Activated CD8-positive, alpha-beta memory T cell treated with anti-CD3 and anti-CD28 coated beads for 1 hour (primary cell): ENCODE measurements at places on chromosomes 2 and 18.

DNA sequence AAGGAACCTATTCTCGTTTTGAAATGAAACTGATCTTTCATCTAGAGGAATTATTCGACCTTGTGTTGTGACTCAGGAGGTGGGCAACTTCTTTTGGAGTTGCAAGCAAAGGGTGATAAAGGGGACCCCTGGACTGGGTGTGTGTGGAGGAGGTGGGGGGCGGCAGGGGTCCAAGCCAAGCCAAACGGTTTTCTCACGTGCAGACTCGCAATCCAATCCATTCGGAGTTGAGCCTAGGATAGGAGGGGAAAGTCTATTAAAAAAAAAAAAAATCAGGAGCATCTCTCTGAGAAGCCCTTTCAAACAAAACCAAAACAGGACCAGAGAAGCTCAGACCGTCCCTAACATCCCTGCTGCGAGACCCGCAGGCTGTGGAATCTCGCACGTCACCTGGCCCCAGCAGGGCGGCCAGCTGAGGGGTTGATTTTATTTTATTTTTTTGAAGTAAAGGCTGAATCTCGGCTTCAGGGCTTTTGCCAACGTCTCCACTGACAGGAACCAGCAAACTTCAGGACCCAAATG is 3.7 kb upstream of the ZEB2 start:
- no peak for DNase-seq

GRCh38 chr2:21396252-21396651 is 272.5 kb downstream of the TDRD15 start:
- no peak for DNase-seq

GRCh38 chr18:10398571-10398970 is 55.9 kb upstream of the APCDD1 start:
- no peak for DNase-seq

- DNase-seq, result no peak
Measured at GRCh38 chr18:6921571-6921970, 192.1 kb downstream of the ARHGAP28 start.

- no peak for DNase-seq
Measured at GRCh38 chr2:20576598-20577115, 74.2 kb downstream of the HS1BP3 start.

- DNase-seq, result no peak
Measured at GRCh38 chr2:186422226-186422625, 63.8 kb upstream of the ZC3H15 start.

GRCh38 chr2:217794133-217794986 is 208.4 kb downstream of the TNS1 start:
- no peak for DNase-seq

GRCh38 chr2:217878915-217879590 is 123.7 kb downstream of the TNS1 start:
- no peak for DNase-seq

GRCh38 chr2:58896638-58897037 is 655.5 kb upstream of the FANCL start:
- no peak for DNase-seq

DNA sequence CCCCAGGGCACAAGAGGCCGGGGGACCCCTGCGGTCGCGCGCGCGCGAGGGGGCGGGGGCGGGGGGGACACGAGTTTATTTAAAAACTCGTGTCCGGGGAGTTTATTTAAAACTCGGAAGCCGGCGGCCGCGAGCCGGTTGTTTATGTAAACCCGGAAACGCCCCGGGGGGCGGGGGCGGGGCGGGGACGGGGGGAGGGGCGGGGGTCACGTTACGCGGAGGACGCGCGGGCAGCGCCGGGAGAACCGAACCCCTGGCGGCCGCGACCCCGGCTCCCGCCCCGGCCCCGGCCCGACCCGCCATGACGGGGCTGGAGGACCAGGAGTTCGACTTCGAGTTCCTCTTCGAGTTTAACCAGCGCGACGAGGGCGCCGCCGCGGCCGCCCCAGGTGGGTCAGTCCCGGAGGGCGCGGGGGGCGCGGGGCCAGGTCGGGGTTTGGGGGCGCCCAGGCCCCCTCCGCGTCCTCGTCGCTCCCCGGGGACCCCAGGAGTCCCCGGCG is 4.4 kb downstream of the NFATC1 start:
- no peak for DNase-seq

DNA sequence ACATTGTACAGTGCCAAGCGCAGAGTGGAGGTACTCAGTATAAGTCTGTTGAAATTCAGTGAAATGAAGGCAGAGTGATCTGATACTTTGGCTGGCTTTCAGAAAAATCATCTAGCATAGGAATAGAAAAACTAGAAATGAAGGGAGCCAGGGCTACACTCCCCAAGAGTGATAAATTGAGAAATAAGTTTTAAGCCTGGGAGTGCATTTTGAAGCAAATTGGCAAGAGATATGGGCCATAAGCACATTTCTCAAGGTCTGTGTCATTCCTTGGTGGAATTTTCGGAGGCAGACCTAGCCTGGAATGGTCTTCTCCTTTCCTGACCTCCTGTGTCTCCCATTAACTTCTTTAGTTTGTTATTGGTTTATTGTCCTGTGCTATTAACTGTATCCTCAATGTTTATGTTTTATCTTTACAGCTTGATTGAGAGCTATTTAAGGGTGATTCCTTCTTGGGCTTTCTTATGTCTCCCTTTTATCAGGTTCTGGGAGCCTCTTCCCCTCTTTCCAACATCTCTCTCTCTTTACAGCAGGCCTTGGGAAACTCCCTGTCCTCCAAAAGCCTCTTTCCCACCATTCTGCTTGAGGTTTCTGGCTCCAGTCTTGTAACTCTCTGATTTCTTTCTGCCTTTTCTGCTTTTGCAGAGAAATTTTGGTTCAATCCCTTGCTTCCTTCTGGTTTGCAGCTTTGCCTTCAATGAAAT is 649.5 kb downstream of the SLC4A3 start:
- DNase-seq, result no peak

GRCh38 chr2:61421611-61422010 is 49.3 kb downstream of the USP34 start:
- DNase-seq, result no peak

DNA sequence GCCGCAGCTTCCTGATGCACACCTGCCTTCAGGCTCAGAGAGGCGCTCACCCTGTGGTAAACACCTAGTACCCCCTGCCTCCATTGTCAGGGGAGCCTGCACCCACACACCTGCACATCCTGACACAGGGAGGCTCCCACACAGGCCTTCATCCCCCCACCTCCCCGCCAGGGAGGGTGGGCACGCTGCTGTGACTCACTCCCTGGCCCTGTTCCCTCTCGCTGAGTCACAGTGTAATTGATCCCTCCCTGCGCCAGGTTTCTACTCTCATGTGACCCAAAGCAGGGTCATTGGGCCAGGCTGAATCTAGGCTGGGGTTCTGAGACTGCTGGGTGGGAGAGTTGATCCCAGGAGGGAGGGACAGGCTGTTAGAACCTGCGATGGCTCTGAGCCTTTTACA is 8.5 kb upstream of the CELF4 start:
- DNase-seq, result no peak

DNA sequence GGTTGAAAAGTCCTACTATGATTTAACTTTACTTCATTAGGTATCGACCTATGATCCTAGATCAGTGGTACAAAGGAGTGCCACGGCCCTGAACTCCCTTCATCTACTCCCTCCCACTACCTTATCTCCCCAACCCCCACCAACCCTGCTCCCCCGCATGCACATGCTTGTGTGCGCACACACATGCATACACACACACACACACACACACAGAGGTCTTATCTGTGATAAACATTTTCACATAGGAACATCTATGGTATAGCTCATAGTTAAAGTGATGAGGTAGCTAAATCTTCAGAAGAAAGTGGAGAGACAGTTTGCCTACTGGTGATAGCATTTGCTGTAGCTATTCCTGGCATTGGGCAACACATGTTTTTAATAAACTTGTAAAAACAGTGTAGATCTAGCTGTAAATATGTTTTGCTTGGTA is 471.3 kb downstream of the ZEB2 start:
- no peak for DNase-seq

DNA sequence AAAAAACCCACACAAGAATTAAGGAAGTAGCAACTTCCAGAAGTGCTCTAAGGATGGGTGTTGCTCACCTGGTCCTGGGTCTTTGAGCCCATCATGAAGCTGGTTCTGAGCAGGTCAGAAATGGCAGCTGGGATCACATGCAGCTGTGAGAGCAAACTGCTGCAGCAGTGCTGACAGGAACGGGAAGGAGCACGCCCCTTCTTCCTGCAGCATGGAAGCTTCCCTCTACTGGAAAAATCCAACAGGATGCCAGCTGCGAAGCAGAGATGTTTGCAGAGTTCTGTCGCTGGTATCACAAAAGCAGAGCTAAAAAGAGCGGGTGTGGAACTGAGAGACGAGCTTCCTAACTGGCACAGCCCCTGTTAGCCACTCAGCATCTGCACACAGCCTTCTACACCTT is 33.7 kb downstream of the EIF4E2 start:
- DNase-seq, result no peak

DNA sequence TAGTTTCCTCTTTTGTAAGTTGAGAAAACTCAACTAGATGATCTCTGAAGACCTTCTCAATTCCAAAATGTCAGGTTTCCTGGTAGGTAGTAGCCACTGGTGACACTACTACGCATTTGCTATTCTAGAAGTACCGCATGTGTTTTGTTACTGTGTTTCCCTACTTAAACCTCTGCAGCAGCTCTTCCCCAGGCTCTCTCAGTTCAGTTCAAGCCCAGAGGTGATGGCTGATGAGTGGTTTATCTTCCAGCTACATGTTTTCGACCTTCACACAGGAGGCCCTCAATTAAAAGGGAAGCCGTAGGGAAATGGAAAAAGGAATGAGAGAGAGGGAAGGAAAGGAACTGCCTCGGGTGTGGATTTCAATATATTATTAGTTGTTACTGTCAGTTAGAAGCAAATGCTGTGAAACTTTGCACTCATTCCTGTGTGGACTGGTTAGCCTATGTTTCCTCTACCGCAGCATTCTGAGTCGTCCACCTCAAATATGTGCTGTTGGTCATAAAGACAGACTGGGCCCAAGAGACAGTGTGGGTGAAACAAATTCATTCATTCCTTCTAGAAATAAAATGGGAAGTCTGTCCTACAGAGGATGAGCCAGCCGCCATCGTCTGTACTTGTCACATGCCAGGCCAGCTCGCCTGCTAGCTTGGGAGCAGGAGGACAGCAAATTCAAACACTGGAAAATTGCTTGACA is 455.2 kb upstream of the RAB12 start:
- DNase-seq, result no peak

DNA sequence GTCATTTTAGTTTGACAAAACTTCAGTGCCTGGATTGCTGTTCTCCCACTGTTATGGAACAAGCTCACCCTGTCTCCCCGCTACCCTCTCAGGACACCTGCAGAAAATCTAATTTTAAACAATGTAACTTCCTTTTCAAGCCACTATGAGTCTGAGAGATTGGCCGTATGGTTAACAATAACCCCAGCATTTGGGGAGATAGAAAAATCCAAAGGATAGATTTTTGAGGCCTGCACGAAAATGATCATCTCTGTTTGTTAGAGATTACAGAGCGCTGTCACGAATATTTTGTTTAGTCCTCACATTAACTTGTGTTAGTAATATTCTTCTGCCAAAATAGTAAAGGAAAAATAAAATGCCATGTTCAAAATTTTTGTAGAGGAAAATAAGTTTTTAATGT is 24.7 kb downstream of the CAB39 start:
- no peak for DNase-seq

GRCh38 chr2:145777297-145777696 is 1257.4 kb upstream of the ZEB2 start:
- no peak for DNase-seq

- DNase-seq, result no peak
Measured at GRCh38 chr2:227461811-227462461, 10.0 kb upstream of the AGFG1 start.

- no peak for DNase-seq
Measured at GRCh38 chr2:222903234-222904220, 42.7 kb downstream of the ACSL3 start.

DNA sequence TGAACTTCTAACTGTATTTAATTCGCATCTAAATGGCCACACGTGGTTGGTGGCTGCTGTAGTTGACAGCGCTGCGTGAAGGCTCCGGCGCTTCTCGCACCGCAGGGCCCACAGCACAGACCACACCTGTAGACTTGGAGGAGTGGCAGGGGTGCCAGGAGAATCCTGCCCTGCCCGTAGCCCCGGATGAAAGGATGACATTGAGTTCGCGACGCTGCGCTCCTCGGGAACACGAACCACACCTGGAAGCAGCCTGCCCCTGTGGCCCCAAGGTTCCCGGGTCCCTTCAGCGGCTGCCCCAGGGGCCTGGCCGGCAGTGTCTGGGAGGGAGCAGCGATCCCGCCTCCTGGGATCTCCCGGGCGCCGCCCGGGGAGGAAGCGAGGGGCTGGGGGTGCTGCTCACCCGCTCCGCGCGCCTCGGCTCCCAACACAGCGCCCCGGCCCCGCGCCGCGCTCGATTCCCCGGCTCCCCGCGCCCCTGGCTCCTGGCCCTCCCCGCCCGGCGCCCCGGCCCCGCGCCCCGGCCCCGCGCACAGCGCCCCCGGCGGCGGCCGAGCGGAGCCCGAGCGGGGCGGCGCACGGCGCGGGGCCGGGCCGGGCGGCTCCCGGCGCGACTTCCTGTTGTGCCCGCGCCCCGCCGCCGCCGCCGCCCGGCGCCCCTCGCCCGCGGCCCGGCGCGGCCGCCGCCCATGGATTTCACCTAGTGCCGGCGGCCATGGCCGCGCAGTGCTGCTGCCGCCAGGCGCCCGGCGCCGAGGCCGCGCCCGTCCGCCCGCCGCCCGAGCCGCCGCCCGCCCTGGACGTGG is at the start of gene RNPEPL1:
Gene RNPEPL1 (plus strand): TSS at position 613 of the 806 bp plus-strand sequence. CDS start 103 bp downstream, at position 716.
- DNase-seq, result no peak

DNA sequence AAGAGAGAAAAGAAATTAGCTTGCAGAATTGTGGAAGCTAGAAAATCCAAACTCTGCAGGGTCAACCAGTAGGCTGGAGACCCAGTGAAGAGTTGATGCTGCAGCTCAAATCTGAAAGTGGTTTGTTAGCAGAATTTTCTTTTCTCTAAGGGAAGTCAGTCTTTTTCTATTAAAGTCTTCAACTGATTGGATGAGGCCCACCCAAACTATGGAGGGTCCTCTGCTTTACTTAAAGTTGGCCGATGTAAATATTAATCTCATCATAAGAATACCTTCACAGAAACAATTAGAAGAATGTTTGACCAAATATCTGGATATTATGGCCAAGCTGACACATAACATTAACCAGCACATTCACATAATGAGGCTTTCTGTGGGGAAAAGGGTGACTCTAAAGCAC is 73.7 kb downstream of the FTCDNL1 start:
- no peak for DNase-seq

GRCh38 chr2:224885836-224886547 is 156.3 kb downstream of the DOCK10 start:
- no peak for DNase-seq

DNA sequence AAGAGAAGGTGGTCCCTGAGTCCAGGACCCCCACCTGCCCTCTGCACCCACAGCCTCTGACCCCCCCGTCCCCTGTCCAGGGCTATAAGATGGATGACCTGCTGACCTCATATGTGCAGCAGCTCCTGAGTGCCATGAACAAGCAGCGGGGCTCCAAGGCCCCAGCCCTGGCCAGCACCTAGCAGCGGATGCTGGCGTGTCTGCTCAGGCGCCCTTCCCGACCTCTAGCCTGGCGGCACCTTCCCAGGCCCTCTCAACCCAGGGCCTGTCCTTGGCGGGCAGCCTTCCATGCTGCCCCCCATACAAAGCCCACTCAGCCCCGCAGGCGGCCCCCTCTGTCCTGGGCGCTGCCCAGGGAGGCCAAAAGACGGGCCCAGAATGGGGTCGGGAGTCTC is 8.7 kb upstream of the GPR17 start:
- no peak for DNase-seq

- DNase-seq, result no peak
Measured at GRCh38 chr2:235728800-235729556, 235.1 kb downstream of the AGAP1 start.
